Stimulated activated CD4-positive, alpha-beta T cell treated with anti-CD3 and anti-CD28 coated beads, TNF-alpha, amount 100 ng/mL, for 48 hours (primary cell): ENCODE measurements at places on chromosomes 2 and 18.
A peak's percentile ranks its signal among the peaks of the same experiment; 100 is the strongest.

GRCh38 chr2:239544918-239545465 lies 144.2 kb upstream of the HDAC4 start:
- DNase-seq: peak; percentile 72

DNA sequence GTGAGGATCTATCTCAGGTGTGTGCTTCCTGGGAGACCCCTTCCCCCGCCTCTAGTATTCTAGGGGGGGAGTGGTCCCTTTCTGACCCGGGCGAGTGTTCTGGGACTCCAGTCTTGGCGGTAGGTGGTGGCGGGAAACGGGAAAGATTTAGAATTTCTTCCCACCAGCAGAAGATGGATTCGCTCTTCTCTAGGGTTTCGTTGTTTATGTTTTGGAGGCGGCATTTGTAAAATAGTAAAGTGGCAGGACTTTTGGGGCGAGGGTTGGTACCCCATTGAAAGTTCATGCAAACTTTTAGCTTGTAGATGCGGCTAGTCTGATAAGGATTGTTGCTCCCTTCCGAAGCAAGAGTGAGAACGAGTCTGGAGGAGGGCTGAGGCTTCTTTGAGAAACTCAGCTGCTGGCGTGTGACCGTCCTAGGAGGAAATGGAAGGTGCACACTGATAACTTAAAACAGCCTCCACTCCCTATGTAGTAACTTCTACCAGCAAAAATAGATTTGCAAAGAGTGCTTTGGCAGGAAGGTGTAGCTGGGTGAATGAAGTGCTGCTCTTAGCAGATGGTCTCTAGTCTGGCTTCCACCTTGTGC lies 412 bp downstream of the GPD2 start:
- DNase-seq: no peak

GRCh38 chr2:32450851-32451250 lies 94.0 kb downstream of the BIRC6 start:
- no peak for DNase-seq

DNA sequence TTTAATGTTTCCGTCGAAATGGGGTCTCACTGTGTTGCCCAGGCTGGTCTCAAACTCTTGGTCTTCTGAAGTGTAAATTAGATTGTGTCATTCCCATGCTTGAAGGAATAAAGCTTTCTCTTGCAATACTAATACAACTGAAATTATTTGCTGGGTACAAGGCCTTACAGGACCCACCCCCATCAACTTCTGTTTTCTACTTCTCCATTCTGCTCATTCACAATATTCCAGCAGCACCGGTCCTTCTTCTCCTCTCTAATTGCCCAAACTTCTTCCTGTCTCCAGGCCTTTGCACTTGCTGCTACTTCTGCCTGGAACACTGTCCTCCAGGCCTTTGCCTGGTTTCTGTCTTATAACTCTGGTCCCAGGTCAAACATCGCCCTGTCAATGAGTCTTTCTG lies 73.8 kb downstream of the APOB start:
- no peak for DNase-seq

DNA sequence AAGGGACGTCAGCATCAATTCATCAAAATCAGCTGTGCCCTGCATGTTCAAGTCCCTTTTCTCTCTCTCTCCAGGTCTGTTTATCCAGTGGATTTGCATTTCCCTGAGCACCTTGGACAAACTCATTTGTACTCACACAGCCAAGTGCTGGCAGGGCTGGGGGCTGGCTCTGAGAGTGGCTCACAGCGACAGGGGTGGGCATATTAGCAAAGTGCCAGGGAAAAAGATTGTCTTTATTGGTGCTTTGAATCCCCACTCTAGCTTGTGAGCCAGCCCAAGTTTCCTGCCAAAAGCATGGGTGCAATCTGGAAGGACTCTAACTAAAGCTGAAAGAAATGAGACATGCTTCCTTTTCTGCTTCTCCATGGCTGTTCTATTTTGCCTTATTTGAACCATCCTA lies 56.6 kb downstream of the ACOXL start:
- no peak for DNase-seq

GRCh38 chr2:186693446-186693832 lies 421 bp upstream of the FAM171B start:
- DNase-seq: no peak

DNA sequence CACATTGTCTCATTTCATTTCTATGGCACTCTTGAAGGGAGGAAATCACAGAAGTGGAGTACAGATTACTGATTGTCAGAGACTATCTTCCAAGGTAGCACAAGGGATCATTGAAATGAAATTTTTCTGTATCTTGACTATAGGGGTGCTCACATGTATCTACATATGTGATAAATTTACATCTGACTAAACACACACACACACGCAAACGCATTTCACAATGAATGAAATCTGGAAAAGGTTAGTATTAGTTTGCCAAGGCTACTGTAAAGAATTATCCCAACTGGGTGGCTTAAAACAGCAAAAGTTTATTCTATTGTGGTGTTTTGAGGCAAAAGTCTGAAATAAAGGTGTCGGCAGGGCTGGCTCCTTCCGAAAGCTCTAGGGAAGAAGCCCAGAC lies 144.6 kb downstream of the SH3BP4 start:
- DNase-seq: no peak

DNA sequence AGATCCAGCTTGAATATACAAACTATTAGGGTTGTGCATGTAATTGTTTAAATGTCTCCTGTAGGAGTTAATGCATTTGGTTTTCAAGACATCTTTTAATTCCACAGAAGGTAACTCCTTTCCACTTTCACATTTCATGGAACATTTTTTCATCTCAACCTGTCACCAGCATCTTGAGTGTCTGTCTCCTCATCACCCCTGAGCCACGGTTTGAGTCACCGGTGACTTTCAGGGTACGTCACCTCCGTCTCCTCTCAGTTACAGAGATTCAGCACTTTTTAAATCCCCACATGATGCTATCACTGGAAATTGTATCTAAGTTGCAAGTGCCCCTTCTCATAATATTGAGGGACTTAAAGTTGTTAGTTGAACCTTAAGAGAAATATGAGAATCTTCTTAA lies 25.3 kb downstream of the GPR55 start:
- DNase-seq: peak; percentile 67

- no peak for DNase-seq
These were observed 322.3 kb downstream of the KCNS3 start for GRCh38 chr2:18200771-18201170.

- DNase-seq: peak; percentile 32
These were observed 78.3 kb upstream of the CRIM1 start for GRCh38 chr2:36277146-36277808.

DNA sequence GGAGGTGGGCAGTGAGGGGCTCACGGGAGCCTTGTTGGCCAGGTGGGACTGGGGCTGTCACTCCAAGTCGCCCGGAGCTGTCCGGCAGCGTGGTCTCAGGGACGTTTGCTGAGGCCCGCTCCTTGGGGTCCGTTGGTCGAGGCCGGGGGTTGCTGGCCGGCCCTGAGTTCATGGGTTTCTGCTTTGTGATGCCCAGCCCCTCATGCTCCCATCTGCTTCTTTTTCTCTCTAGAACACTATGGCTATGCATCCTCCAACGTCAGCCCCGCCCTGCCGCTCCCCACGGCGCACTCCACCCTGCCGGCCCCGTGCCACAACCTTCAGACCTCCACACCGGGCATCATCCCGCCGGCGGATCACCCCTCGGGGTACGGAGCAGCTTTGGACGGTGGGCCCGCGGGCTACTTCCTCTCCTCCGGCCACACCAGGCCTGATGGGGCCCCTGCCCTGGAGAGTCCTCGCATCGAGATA lies 14.5 kb downstream of the NFATC1 start:
- DNase-seq: no peak

DNA sequence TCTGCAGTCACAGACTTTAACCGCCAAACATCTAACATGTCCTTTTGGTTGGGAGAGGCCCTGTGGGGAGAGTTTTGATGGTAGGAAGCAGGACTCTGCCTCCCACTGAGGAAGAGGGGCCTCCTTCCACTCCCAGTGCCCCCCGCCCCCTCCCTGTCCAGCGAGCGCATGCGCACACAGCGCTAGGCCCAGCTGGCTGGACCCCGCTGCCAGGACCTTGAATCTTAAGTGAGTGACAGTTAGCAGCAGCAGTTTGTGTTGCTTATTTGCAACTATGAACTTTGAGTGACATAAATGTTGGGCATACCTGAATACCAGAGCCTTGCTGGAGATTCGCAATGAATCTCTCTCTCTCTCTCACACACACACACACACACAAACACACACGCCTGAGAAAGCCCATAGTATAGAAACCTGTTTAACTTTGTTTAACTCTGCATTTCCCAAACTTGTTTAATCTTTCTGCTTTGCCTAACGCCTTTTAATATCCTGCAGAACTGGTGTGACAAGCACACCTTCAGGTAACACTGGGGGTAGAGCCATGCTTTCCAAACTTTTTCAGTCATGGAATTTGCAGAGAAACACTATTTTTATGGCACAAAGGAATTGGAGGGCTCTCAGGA lies 134.6 kb upstream of the SMAD2 start:
- no peak for DNase-seq

GRCh38 chr2:182229297-182229696 lies 197.5 kb downstream of the PDE1A start:
- DNase-seq: no peak

GRCh38 chr2:41832218-41832617 lies 215.6 kb upstream of the PKDCC start:
- DNase-seq: no peak

DNA sequence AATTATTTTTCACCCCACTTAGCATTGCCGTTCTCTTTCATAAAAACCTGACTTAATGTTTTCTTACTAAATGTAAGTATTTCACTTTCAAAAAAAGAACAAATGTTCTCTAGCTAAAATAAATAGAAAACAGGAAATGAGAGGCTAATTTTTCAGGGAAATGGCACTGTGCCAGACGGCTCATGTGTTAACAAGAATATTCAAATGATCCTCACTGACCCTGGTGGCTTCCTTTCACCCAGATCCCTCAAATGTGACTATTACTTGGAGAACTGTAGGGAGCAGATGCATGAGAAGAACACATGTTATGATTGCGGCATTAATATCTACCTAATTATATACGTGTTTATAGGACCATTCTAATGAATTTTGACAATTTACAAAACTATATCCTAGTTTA lies 827.7 kb downstream of the SOCS6 start:
- DNase-seq: no peak

DNA sequence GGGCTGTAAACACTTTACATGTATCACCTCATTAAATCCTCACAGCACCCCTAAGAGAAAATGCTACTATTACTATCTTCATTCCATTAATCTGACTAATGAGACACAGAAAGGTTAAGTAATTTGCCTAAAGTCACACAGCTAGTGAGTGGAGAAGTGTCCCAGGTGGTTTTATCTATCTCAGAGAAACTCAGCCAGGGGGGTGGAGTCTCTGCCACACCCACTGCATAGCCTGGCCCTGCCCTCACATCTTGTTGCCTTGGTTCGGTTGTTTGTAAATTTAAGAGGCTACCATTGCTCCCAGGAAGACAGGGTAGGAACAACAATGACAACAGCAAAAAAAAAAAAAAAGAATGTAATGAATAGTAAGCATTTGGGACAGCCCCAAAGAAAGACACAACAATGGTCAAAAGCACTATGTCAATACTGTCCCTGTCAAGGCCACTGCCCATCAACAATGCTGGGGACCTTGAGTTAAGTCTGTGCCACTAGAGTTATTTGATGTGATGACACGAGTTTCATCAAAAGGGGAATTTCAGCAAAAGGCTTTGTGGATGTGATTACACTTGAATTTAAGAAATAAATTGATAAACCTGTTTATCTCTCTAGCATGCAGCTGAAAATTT lies 17.5 kb downstream of the CYRIA start:
- DNase-seq: no peak
